Activated T-cell treated with anti-CD3 and anti-CD28 coated beads, Interleukin-2, amount 50 U/mL, for 1 hour (primary cell): ENCODE measurements at places on chromosomes 5 and 9.

DNA sequence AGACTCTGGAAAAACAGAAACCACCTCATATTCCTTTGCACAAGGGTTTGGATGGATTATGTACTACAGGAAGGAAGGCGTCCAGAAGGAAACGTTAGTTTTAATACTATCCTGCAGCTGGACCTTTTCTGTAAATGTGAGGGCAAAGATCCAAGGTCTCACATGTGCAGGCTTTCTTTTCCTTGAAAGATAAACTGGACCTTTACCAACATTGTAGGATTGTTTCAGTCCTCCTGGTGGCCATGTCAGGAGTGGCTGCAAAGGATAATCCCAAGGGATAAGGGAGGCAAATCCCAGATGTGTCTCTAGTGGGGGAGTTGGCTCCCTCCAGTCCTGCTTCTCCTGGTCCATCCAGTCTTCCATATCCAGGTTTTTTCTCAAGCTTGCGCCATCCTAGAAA lies 397.5 kb downstream of the HTR1A start:
- DNase-seq = no peak

DNA sequence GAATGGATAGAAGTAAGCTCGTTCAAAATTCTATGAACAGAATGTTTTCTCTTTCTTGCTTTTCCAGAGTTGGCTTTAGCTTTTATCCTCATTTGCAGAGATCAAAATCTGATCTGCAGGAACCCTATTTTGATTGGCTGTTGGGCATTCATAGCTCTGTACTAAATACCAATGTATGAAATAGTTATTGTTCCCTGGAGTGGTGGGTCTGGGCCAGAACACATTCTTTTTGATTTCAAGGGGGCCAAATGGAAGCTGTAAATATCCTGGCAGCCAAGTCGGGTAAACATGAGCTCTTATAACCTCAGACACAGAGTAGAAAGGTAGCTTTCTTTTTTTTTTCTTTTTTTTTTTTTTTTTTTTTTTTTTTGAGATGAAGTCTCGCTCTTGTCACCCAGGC lies 241.5 kb downstream of the PDZD2 start:
- no peak for DNase-seq

DNA sequence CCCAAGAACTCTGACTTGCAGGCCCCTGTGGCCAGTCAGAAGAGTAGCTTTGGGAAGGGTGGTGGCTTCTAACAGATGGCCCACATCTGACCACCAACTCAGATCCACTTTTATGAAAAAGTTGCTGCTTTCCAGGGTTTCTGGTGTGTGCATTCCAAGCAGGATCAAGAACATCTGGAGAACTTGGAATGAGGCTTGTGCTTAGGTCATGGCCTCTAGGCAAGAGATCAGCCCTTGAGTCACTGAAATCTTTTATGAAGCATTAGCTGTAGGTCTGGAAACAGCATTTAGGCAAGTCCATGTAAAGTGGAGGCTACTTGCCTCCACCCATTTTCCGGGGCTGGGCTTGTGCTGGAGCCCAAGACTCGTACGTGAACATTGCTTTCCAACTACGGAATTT lies 433.3 kb downstream of the SH3GL2 start:
- no peak for DNase-seq

DNA sequence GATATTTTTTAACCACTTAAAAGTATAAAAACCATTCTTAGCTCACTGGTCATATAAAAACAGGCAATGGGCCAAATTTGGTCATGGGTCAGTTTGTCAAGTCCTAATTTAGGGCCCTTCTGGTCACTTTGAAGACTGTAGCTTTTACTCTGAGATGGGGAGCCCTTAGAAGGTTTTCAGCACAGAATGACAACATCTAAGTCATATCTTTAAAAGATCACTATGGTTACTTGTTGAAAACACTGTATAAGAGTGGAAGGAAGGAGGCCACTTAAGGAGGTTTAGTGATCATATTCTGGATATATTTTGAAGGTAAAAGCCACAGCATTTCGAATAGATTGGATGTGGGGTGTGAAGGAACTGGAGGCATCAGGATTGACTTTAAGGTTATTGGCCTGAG lies 76.7 kb downstream of the STRBP start:
- DNase-seq = no peak

DNA sequence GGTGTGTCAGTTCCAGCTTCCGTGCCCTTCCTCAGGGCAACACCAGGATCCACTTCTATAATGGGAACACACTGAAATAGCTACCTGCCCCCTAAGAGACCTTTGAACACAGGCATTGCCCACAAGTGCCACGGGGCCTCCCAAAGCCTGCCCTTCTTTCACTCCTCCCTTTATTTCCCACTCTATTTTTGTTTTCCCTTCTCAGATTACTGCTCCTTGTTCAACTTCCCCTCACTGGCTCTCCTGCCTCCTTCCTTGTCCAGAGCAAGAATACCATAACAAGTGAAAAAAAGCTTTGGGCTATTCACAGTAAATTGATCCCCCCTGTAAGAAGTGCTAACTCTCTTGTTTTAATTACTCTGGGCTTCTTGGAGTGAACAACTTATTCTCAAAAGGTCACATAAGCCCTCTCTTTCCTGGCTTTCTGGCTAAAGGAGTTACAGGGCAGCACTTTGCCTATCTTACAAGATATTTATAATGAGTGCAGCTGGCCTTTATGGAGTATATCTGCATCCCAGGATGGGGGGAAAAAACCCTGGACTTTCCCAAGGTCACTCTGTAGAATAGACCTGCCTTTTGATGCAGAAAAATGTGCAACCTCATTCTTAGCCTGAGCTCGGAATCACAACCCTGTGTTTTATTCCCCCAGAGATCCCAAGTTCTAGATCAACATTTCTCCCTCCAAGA lies 11.3 kb downstream of the CTXN3 start:
- DNase-seq = no peak

DNA sequence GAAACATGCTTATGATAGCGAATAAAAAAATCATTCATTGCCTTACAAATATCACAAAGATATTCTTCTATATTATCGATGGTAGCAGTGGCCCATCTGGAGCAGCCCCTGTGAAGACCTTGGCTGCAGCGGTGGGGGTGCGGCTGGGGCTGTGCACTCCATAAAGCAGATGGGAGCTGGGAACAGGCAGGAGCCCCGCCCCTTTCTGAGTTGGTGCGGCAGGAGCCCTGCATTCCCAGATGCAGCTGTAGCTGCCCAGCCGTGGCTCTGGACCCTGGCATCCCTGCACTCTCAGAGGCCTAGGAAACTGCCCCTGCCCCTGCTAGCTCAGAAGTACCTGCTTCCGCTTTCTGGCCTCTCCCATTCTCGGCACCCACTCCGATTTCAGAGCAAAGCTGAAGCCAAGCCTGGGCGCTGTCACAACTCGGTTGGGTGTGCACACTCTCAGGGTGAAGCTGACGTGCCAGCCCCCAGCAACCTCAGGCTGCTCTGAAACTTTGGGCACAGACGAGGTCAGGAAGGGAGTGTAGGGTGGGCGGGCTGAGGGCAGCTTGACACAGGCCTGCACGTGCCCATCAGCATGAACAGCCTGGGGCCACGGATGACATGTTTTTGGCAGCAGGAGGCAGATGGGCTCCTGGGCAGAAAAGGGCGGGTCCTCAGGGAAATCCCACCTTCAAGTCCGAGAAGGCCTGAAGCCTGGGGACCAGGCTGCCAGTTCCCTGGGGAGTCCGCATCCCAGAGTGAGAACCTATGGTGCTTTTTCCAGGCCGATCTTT lies 1440.8 kb upstream of the ACO1 start:
- DNase-seq = no peak

- no peak for DNase-seq
Observed at GRCh38 chr9:87238545-87238944, 259.1 kb upstream of the DAPK1 start.

GRCh38 chr5:64532657-64533056 lies 26.8 kb downstream of the RGS7BP start:
- no peak for DNase-seq

GRCh38 chr9:88766778-88767503 lies 224.3 kb upstream of the S1PR3 start:
- no peak for DNase-seq

DNA sequence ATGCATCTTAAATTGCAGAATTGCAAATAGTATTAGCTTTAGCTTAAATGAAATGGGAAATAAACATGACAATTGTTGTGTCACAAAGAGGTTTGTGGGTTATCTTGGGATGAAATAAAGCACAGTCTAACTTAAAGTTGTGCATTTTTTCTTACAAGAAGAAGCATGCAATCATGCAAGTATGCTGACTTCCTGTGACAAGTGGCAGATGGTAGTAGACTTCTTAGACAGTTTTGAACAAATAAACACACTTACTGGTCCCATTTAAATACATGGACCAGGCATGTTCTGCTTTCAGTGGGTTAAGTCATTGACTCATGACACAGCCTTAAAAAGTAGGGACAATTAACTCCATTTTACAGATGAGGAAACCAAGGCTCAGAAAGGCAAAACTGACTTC lies 15.9 kb upstream of the C5orf63 start:
- DNase-seq = no peak

- no peak for DNase-seq
Observed at GRCh38 chr5:78666041-78666444, 17.5 kb upstream of the LHFPL2 start.

- no peak for DNase-seq
Observed at GRCh38 chr9:114549697-114550330, 37.8 kb upstream of the ATP6V1G1 start.

DNA sequence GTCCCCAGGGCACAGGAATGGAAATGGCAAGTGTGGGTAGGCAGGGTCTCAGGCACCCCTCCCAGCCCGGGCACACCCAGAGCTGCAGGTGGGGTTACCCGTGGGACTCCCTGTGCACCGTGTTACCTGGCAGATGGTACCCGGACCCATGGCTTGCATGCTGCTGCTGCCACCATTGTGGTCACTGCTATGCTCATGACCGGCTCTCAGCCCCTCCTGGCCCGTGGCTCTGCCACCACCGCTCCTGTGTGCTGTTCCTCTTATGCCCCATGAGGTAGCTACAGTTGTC lies 21.7 kb upstream of the HMCN2 start:
- DNase-seq = no peak

DNA sequence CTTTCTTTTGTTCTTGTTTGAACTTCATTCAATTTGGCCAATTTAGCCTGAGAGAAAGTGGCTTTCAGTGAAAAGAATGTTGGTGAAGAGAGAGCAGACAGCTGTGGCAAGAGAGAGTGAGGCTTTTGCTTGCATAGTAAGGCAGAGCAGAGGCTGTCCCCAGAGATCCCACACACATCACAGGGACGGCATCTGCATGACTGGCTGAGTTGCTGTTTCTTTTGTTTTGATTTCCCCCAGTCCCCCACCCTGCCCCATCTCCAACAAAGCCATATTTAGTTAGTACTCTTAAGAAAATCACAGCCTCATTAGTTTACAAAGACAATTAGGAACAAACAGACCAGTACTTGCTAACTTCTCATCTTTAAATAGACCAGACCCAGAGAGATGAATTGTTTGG lies 363.9 kb upstream of the SEMA6A start:
- DNase-seq = no peak
